CD4-positive, alpha-beta T cell treated with Interleukin-2 at 100 ng/mL for 4 hours (primary cell): ENCODE measurements at places on chromosomes 4 and X.
A peak's percentile ranks its signal among the peaks of the same experiment; 100 is the strongest.

GRCh38 chr4:188130355-188130754 is 8.9 kb upstream of the TRIML1 start:
- no peak for DNase-seq

- no peak for DNase-seq
Measured at GRCh38 chrX:53247928-53248327, 22.9 kb upstream of the KDM5C start.

- no peak for DNase-seq
Measured at GRCh38 chrX:102767287-102767686, 46.7 kb downstream of the GPRASP3 start.

GRCh38 chrX:49070988-49071387 is 2.8 kb downstream of the PRAF2 start:
- no peak for DNase-seq

DNA sequence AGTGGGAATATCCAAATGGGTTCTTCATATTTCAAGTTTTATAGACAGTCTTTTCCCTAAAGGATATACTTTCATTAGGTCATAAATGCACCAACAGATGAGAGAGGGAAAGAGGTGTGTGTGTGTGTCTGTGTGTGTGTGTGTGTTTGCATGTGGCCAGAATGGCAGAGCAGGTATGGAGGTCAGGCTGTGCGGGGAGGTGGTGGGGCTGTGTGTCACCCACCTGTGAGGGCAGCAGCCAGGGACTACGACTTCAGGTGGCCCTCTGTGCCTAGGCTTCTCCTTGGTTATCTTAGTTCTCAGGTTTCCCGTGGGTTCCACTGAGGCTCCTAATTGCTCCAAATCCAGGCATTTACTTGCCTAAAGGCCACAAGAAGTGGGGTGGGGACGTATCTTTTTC is 14.6 kb downstream of the HAND2 start:
- DNase-seq: no peak

DNA sequence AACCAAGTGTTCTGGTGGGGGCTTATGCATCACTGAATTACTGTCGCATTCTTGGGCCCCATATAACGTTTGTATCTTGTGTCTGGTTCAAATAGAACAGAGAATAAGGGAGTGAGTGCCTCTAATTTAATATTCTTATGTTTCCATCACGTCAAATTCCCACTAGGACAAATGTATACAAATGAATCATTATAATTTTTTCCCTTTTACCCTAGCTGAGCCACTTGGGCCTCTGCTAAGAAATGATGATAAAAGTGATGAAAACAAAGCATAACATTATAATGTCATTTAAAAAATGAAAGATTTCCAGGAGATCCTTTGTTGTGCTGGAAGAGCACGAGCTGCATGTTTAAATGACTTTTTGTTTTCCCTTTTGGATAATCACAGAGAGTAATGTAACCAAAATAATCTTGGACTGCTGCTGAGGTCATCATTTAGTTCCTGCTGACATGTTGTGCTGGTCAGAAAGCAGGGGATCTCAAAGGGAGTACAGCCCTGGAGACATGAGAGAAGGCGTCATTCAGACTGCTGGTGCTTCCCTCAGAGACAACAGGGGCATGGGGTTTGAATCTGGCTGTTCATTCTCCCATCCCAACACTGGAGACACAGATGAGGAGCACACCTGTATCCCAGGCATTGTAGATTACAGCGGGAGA is 105.1 kb upstream of the SCOC start:
- no peak for DNase-seq

GRCh38 chr4:78666830-78667258 is 109.3 kb upstream of the BMP2K start:
- no peak for DNase-seq

DNA sequence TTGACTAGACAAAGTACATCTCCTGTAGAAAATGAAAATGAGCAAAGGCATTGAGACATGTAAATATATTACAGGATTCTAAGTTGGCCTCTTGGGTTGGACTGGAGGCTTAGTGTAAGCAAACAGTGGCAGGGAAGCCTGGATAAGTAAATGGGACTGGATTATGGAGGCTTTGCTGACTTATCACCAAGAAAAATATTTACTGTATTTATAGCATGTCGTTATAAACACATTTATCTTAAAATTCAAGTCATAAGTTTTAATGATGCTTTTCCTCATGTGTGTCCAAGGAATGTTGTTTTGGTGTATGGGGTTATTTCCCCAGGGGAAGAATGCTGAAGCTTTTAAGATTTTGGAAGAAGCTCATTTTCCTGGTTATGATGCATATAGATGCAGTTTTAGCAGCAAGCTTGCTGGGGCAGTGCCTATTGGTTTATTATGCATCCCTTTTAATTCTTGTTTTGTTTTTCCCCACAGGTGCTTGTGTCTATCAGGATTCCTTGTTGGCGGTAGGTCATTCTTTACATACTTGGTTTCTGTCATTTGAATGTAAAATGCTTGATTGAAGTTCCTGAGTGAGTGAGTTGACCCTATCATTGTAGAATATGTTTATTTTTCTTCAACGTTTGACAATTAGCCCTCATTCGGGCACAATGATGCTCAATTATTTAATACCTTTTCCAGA is 8.5 kb downstream of the FRAS1 start:
- no peak for DNase-seq

- DNase-seq: no peak
Measured at GRCh38 chr4:71648448-71648847, 135.4 kb downstream of the GC start.

DNA sequence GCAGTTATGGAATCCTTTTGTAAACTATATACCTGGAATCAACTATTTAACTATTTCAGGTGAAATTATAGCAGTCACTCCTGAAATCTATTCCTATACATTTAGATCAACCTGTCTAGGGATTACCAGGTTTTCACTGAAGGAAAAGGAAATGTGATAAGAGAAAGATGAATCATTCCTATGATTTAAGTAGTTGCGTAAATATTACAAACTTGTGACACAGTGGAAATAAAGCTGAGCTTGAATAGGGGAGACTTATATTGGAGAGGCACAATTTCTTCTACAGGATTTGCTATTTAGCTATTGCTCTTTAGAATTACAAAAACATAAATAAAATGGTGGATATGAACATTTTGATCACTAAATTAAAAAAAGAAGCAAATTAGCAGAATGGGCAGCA is 284.1 kb upstream of the EPHA5 start:
- no peak for DNase-seq

GRCh38 chr4:118936406-118936805 is 47.8 kb downstream of the SYNPO2 start:
- no peak for DNase-seq

DNA sequence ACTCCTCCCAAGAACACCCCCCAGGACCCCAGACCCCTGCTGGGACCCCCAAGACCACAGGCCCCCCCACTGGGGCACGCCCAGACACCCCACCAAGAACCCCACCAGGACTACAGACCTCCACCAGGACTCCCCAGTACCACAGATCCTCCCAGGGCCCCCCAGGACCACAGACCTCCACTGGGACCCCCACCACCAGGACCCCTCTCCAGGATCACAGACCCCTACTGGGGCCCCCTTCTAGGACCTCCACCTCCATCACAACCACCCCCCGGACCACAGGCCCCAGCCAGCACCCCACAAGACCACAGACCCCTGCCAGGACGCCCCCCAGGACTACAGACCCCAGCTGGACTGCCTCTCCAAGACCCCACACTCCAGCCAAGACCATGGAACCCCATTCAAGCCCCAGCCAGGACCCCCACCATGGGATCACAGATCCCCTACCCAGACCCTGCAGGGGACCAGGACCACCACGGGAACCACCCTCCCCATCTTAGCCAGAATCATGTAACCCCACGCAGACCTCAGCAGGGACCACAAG is 855 bp upstream of the DHRSX start:
- no peak for DNase-seq

GRCh38 chrX:9873952-9874351 is 87.7 kb downstream of the SHROOM2 start:
- DNase-seq: peak; percentile 22

DNA sequence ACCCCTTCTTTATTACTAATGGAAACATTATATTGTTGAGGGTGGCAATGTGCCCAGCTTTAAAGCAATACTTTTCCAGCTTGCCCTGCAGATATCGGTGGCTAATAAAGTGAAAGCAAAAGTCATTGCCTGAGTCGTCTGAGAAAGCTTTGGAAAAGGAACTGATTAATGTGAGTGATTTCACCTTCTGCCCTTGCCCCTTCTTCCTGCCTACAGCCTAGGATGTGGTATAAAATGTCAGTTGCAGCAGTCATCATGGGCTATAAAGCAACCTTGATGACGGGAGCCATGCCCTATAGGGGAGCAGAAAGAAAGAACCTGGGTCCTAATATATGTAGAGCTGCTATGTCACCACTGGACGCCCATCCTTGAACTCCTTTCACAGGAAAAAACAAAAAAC is 132.4 kb upstream of the USP9X start:
- DNase-seq: peak; percentile 22

- DNase-seq: peak; percentile 87
Measured at GRCh38 chrX:283115-283845, 2.1 kb downstream of the PLCXD1 start.

DNA sequence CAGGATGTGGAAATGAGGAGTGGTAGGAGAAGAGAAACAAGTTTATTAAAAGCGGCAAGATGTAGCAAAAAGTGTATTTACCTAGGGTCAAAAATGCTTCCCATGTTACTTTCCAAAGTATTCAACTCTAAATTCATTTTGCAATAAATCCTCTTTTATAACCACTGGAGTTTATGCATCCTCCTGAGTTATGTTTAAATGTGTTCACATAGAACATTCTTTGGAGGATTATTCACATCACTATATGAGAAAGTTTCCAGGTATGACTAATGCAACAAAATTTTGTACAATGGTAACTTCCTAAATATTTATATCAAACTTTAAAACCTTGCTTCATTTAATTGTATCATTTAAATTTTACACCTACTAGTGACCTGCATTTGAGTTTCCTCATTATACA is 870.6 kb upstream of the SLIT2 start:
- no peak for DNase-seq

- DNase-seq: no peak
Measured at GRCh38 chr4:40114206-40114605, 57.6 kb downstream of the N4BP2 start.

- no peak for DNase-seq
Measured at GRCh38 chr4:145481942-145482208, 222 bp downstream of the SMAD1 start.

DNA sequence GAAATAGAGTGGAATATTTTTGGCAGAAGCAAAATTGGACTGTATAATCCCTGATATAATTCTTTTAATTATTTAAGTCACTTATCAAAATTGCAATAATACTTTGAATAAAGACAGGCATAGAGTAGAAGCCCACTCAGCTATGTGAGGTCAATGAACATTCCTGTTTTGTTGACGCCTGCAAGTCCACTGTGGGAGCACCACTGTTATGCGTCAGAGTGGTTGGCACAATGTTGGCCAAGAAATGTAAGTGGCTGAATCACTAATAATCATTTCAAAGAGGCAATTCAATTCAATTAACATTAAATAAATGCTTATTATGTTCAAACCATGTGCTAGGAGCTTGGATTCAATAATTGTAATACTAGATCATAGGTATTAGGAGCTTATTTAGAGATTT is 221.0 kb downstream of the SPCS3 start:
- no peak for DNase-seq

DNA sequence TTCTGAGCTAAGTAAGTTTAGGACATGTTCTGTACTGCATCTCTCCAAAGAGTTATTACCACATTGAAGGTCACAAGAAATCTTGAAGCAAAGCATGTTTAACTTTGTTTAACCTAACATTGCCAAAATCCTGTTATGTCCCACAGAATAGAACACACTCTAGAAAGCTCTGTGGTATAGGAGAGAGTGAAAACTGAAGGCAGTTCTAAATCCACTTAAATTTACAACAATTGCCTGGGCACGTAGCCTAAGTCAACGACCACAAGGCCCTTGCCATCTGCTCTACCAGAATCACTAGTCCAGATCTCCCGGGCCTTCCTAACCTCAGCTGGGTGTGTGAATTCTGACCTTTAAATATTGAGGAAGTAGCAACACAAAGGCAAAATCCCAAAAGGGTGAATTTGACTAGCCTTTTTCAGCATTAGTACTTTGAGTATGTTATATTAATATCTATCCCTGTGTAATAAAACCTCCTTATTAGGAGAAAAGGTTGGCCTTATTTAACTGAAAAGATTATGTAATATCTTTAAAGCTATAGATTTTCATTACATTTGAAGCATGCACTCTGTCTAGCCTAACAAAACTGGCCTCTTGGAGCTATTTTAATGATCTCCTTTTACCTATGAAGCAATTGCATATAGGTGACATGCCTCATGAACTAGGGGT is 4.5 kb upstream of the MAML3 start:
- no peak for DNase-seq

- no peak for DNase-seq
Measured at GRCh38 chrX:126836186-126836585, 16.7 kb downstream of the PRR32 start.

GRCh38 chr4:6568689-6569332 is 6.2 kb upstream of the MAN2B2 start:
- no peak for DNase-seq

- DNase-seq: no peak
Measured at GRCh38 chr4:38268837-38269236, 308.6 kb downstream of the PTTG2 start.

DNA sequence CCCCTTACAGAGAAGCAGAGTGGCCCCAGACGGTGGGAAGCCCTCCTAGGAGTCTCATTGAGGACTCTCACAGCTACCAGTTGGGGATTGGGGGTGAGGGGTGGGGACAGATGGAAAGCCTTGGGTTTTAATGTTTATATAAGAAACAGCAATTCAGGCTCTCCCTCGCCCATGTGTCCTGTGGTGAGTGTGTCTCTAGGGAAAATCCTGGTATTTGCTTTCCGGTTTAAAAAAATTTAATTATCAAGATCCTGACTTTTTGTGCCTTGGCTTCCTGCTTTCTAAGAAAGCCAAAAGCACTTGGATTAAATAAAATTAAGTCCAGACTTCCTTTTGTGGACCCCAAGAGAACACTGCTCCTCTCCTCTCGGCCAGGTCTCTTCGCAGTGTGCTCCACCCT is 93.8 kb downstream of the SOWAHB start:
- DNase-seq: no peak

- DNase-seq: peak; percentile 4
Measured at GRCh38 chrX:119398974-119399771, at the start of gene SLC25A43. SLC25A43 (plus strand) TSS chrX:119399336; CDS start chrX:119399404, 68 bp downstream.

GRCh38 chrX:65985211-65985610 is 54.7 kb downstream of the VSIG4 start:
- DNase-seq: no peak

GRCh38 chrX:103585411-103586313 is at the start of gene TCEAL4:
TCEAL4 (plus strand) TSS chrX:103585515; CDS start chrX:103586676, 1,161 bp downstream.
- DNase-seq: peak; percentile 20

DNA sequence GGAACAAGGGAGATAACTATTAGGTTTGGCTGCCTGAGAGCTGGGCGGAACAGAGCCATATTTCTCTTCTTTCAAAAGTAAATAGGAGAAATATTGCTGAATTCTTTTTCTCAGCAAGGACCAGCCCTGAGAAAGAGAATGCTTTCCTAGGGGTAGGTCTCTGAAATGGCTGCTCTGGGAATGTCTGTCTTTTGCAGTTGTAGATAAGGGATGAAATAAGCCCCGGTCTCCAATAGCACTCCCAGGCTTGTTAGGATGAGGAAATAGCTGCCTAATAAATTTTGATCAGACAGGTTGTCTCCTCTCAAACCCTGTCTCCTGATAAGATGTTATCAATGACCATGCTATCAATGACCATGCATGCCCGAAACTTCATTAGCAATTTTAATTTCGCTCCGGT is 207.8 kb upstream of the KIT start:
- no peak for DNase-seq
